CD4-positive, alpha-beta T cell treated with Interleukin-4 for 4 hours (primary cell): ENCODE measurements at places on chromosomes 5 and 9.

GRCh38 chr5:74164725-74165235 is 475.7 kb downstream of the ENC1 start:
- no peak for DNase-seq

GRCh38 chr5:137960819-137961218 is 71.6 kb downstream of the PKD2L2 start:
- DNase-seq: no peak

DNA sequence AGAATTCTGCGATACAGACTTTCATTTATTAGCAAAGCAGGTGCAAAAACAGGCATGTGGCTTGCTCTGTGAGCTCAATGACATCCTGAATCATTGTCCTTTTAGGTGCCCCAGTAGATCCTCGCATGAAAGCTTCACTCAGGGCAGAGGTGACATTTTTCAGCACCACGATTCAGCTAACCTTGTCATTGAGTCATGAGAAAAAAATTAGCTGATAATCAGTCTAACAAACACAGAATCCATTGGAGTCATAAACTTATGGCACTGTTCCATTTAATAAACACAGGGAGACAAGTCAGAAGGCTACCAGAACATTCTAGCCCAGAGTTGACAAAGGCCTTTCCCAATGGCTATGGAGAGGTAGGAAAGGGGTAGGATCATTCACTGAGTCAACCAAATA is 104.8 kb upstream of the RAD23B start:
- no peak for DNase-seq

DNA sequence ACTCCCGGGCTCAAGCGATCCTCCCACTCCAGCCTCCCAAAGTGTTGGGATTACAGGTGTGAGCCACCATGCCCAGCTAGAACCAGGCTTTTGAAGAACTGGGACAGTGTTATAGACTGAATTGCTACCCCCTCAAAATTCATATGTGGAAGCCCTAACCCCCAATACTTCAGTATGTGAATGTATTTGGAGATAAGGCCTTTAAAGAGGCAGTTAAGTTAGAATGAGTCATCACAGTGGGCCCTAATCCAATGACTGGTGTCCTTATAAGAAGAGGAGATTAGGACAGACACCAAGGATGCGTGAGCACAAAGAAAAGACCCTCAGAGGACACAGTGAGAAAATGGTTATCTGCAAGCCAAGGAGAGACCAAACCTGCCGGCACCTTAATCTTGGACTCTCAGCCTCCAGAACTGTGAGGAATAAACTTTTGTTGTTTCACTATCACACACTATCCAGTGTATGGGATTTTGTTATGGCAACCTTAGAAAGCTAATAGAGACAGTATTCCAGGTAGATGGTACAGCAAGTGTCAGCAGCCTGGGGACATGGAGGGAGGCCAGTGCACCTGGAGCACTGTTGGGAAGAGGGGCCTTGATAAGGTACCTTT is 31.4 kb upstream of the ERGIC1 start:
- no peak for DNase-seq

DNA sequence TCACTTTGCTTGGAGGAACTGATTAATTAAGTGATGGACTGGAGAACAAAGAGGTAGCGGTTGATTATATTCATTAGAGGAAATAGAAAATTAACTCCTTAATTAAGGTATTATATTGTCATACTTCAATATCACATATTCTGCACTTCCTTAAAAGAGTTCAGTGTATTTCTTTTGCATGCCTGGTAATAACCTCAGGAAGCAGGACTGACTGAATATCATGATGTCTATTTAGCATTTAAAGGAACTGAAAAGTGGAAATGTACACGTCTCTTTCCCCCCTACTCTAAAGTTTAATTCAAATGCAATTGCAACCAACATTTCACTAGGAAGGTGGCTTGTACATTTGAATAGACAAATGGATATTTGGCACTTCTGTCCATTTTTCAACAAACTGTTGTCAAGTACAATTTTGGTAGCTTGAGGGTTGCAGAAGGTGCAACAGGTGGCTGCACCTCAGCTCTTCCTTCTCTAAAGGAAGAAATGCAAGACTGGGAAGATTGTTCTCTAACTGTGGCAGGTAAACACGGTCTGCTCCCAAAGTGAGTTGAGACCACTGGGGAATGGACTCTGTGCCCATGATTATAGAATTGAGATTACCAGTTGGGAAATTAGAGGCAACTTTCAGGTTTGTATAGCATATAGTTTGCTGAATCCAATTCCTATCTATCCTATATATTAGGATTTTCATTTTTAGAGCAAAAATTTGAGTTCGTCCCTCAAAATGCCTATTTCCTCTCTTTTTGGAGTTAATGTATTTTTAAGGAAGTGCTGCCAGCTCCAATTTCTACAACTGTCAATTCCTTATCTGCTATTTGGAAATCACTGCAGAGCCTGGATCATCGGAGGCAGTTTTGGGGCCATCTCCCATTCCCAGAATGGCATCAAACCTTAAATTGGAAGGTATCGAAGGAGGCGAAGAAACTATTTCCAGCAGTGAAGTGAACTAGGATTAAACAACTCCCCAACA is 98.9 kb upstream of the TAF11L2 start:
- DNase-seq: no peak

GRCh38 chr9:13111778-13112177 is 167.7 kb downstream of the MPDZ start:
- DNase-seq: no peak
